ENCODE measurements at places on chromosomes 4 and X.

DNA sequence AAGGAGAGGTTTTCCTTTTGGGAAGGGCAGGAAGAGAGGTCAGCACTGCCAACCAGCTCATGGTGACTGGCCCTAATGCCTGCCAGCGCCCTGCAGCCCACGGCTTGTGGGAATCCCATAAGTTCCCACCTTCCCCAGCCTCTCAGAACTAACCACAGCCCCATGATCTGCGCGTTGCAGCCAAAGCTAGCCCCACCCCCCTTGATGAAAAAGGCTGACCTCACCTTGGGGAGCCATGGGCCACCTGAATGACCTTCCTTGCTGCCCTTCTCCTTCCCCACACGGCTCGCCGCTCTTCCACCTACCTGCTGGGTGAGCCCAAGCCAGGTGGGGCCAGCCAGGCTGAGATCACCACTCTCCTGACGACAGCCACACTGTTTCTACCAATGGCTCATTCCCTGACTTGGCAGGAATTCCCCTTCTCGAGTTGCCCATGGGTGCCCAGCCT lies 3.9 kb upstream of the ELF4 start:
- peak; percentile 28 for DNase-seq

DNA sequence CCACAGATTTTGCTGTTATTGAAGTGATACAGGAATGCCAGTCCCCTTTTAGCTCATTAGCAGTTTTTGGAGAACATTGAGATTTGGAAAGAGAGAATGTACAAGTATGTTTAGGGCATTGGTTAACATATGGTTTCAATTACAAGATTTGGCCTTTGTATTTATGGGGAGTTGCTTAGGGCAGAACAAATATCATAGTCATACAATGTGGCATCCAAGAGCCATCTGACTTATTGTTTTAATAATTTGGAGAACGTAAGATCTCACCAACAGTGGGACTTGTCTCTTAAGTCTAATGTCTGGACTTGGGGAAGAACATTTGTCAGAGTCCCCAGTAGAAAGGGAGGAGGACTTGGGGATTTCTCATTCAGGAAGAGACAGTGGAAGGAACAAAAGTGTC lies 166.1 kb downstream of the STK32B start:
- DNase-seq = no peak

GRCh38 chr4:173192375-173193162 lies 24.0 kb downstream of the GALNT7 start:
- DNase-seq = no peak

DNA sequence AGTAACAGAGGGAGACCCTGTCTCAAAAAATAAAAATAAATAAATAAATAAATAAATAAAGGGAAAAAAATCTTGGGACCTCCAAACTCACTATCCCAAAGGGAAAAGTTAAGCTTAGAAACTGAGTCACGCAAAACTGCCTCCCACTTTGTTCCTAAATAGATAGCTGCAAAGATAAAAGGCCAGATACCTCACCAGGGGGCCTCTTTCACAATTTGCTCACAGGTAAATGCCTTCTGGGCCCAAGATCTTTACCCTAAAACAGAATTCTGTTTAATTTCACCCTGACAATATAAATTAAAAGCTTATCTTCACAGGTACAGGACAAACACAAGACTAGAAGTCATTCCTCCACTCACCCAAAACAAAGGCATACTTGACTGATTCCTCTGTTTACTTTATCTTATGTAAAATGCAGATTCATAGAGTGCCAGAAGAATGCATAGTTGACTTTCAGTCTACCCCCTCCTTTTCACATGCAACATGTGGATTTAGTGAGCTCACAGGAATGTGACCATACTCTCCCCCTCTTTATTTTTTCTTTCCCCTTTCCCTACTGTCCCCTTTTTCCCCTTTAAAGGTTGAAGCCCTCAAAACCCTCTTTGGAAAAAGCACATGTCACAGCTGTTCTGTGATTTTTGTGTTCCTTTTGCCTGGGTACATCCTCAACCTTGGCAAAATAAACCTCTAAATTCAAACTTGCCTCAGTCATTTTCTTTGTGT lies 23.4 kb downstream of the ELF2 start:
- peak; percentile 30 for DNase-seq

DNA sequence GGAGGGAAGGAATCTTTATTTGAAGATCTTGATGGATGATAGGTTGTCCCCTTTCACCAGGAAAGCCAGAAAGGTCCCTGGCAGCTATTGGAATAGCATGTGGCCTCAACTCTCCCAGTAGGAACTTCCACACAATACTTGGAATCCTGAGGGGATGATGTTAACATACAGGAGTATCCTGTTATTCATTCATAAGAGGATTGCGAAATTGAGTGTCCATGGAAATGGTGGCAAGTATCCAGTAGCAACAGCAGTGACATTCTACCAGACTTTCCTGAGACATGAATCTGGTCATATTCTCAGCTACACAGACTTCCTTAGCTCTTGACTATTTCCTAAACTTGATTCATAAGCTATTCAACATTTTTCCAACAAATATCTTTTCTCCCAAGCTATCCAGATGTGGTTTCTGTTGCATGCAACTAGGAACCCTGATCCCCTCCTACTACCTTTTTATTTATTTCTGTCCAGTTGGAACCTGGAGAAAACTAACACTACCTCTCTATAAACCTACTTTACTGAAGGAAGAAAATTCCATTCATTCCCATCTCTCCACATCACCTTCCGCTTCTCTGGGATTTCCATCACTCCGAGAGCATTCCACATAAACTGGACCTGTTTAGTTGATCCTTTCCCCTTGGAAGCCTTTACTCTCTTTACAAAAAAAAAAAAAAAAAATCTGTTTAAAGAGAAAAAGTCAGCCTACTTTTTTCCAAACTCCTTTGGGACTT lies 101.8 kb downstream of the ANXA5 start:
- DNase-seq = peak; percentile 77

DNA sequence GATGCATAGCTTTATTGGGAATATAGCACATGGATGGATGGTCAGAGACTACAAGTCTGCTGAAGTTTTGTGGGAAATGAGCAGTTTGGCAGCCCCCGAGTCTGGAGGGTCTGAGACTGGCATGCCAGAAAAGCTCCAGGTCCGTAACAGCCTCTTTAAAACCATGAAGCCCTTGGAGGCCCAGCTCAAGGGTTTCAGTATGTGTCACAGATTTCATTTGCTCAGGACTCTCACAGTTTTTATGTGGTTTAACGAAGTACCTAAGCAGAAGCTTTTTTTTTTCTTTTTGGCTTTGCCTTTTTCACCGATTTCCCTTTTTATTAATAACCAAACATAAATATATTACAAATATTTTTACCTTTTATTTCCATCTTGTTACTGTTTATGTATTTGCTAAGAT lies 30.6 kb upstream of the TMEM184C start:
- no peak for DNase-seq

All from fibroblast of the aortic adventitia (primary cell).